ENCODE measurements at places on chromosomes 3 and 15.

- peak; percentile 91 for DNase-seq
These were observed 187.1 kb upstream of the PROK2 start for GRCh38 chr3:71972031-71972430.

GRCh38 chr3:107217172-107217571, 160.1 kb upstream of the CCDC54 start:
- DNase-seq: peak; percentile 89

GRCh38 chr3:171168086-171168485, 141.6 kb upstream of the SLC2A2 start:
- DNase-seq: peak; percentile 46

DNA sequence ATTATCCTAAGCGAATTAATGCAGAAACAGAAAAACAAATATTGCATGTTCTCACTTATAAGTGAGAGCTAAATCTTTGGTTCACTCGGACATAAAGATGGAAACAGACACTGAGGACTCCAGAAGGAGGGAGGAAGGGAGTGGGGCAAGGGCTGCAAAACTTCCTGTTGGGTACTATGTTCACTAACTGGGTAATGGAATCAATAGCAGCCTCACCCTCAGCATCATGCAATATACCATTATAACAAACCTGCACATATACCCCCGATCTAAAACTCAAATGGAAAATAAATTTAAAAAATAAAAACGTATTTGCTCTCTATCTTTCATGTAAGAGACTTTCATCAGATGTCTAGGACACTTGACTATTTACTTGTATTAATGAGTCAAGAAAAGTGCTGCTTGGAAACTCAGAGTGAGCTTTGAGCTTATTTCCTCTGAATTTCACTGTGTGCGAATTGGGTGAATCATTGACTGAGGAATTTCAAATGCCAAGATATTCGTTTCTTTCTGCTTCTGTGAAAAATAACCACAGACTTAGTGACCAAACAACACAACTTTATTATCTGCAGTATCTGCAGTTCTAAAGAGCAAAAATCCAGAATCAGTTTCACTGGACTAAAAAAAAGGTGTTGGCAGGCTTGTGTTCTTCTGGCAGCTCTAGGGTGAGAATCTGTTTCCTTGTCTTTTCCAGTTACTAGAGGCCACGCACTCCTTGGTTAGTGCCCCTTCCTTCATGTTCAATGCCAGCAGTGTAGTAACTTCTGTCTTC, 18.4 kb downstream of the TM4SF18 start:
- DNase-seq: peak; percentile 45

GRCh38 chr3:57755368-57755675, 787 bp upstream of the SLMAP start:
- DNase-seq: peak; percentile 83

DNA sequence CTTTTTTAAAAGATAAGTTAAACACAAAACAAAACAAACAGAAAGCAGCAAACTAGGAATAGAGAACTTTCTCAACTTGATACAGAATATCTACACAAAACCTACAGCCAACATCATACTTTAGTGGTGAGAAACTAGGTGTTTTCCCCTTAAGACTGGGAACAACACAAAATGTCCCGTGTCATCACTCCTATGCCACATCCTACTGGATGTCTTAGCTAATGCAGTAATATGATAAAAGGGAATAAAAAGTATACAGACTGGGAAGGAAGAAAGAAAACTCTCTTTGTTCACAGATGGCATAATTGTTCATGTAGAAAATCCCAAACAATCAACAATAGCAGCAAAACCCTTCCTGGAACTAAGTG, 45.9 kb downstream of the TMEM45A start:
- DNase-seq: peak; percentile 35

GRCh38 chr15:80264031-80264430, 12.0 kb upstream of the CTXND1 start:
- peak; percentile 27 for DNase-seq

- peak; percentile 55 for DNase-seq
These were observed at the start of gene LRRK1 for GRCh38 chr15:100918690-100919480. Gene LRRK1, plus strand, starts transcription at chr15:100919357. Its CDS starts 5,276 bp downstream, at chr15:100924633.

GRCh38 chr3:194620196-194620595, 13.0 kb downstream of the TMEM44 start:
- DNase-seq: no peak
